Esophagus squamous epithelium (tissue), 5 donors: ENCODE measurements at places on chromosomes 2 and 18.

- no peak for DNase-seq
Observed at GRCh38 chr2:106144621-106145331, 49.3 kb downstream of the UXS1 start.

- no peak for DNase-seq
Observed at GRCh38 chr2:217672472-217672871, 330.3 kb downstream of the TNS1 start.

GRCh38 chr18:67433971-67434370 lies 82.5 kb downstream of the DSEL start:
- DNase-seq = no peak

GRCh38 chr2:70939001-70939838 lies 3.5 kb downstream of the ATP6V1B1 start:
- no peak for DNase-seq

GRCh38 chr18:51039138-51040112 lies 9.4 kb downstream of the SMAD4 start:
- DNase-seq = no peak
